ENCODE measurements at places on chromosomes 2 and 18. TPM values are rescaled to one million over a fixed set of nuclear protein-coding genes. Genes with fewer than 3 reads are reported as not detected.

DNA sequence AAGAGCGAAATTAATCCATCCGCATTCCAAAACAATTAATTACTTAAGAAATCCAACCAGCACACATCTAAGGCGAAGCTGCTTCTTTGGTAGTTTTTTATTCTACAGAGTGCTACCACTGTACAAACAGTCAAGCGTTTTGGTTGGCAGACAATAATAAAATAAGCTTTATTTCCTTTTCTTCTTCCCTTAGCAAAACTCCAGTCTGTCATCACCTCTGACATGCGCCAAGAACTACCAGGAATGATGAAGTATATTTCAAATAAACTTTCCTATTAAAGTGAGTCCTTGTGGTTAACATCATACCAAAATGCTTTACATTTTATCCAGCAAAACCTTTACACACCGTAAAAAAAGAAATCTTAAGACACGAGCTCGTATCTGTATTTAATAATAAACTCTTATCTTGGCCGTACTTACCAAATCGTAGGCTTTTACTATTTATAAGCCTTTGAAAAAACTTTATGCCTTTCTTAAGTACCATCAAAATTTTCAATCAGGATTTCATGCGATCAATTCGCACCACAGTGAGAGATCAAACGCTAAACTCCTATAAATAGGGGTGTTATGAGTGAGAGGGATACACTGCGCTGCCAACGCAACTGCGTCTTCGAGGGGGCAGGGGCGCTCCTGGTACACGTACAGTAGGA is 1.3 kb downstream of the ATL2 start:
- peak; percentile 48 for DNase-seq

CCDC195 gene
- total RNA-seq, result not detected

DNA sequence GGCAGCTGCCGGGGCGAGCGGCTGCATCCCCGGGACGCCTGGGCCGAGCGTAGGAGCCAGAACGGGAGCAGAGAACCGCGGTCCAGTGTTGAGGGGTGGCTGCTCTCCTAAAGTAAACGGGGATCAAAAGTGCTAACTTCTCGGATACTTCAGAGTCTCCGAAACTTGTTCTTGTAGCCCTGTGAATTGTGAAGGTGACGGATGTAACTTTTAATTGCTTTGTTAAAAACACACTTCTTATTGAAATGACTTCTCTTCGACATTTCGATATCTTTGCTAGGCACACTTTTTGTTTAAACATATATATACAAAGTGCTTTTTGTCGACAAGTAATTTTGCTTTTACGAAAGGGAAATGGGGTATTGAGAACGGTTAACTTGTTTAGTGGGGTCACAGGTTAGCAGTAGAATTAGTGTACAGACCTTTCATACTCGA is 540 bp downstream of the ATP9B start:
- DNase-seq, result no peak

NAT8 gene
- not detected for total RNA-seq

DNA sequence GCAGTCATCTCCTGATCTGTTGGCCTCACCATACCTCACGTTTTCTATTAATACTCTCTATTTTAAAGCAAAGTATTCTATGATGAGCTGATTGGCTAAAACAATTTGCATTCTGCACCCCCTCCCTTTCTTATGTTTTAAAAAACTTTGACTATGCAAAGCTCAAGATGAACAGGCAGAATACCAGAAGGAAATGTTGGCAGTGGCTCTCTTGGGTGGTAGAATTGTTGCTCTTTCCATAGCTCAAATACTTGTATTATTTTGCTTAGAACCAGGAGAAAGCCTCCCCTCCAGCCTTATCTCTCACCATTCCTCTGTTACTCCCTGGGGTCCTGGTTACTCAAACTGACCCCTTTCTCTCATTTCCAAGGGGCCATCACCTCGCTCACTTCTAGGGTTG is 14.4 kb downstream of the GPR45 start:
- DNase-seq, result no peak

CCDC68 gene
- 0.97 TPM for total RNA-seq

GPR148 gene
- total RNA-seq, result not detected

DNA sequence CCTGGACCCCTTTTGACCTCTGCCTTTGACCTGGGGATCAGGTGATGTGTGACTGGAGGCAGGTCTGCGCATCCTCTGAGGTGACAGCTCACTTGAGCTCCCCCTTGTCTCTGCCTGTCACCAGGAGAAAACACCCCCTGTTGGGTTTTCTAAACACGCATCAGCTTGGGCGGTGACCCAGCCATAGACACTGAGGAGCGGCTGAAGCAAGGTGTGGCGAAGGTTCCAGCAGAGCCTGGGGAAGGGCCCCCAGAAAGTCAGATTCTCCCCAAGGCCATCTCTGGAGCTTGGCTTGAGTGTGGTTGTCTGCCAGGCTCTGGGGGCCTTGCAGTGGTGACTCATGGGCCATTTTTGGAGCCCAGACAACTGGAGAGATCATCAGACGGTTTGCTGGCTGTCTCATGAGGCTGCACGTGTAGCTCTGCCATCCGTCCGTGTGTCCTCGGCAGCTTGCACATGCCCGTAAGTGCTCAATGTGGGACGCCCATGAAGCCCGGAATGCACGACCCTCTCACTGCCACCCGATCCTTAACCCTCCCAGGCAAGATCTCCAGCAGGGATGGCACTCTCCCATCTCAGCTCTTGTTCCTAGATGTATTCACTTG is 29.4 kb downstream of the SIX3 start:
- DNase-seq, result no peak

SCN9A gene
- 9.3 TPM for total RNA-seq

DNA sequence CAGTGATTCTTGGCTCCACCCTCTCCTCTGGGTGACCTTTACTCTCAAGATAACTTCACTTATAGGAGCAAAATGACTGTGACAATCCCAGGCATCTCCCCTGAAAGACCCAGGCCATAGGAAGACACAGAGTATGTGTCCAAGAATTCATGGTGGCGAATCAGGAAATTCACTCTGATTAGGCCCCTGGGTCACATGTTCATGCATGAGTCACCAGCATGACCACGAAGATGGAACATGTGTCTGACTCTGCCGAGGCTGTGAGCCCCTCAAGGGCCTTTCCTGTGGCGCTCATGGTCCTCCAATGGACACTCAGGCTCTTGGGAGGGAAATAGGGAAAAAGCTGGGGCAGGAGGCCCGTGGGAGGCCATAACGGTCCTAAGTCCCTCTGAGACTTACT is 74.0 kb upstream of the TEX51 start:
- no peak for DNase-seq

GRCh38 chr2:186966015-186966414 is 117.0 kb upstream of the ZSWIM2 start:
- no peak for DNase-seq

- no peak for DNase-seq
Measured at GRCh38 chr18:42583283-42583731, 532.2 kb downstream of the RIT2 start.

- DNase-seq, result no peak
Measured at GRCh38 chr2:68809324-68810240, 61.6 kb downstream of the BMP10 start.

DNA sequence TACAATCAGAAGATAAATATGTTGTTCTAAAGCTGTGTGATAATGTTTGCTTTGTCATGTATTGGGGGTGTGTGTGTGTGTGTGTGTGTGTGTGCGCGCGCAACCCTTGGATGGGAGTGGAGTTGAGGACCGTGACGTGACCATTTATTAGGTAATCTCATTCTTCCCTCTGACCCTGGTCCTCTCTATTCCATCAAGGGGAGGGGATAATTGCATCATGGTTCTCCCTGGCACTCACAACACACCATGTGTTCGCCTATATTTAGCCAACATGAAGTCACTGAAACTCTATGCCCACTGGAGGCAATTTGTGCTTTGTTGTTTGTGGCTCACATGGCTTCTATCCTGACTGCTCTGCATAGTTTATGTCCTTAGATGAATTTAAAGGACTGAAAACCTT is 79.8 kb upstream of the LRPPRC start:
- DNase-seq, result no peak

GRCh38 chr2:54569745-54570301 is 113.7 kb downstream of the SPTBN1 start:
- DNase-seq, result no peak

DNA sequence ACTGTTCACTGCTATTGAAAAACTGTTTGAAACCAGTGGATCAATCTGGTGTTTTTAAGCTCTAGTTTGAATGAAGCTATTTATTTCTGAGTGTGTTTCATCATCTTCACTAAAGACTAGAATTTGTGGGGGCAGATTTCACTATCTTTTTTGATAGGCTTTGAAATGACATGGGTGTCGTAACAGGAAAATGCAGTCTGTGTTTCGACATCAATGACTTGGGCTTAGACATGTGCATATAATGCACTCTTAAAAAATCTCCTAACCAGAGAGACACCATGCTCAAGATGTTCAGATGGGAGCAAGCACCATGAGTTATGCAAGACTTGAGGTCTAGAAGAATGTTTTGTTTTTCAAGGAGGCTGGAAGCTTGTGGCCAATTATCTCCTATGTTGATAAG is 221.6 kb downstream of the GPD2 start:
- DNase-seq, result no peak

MOGAT1 gene
- total RNA-seq, result not detected

SAP130 gene
- total RNA-seq, result 10.7 TPM

C1QL2 gene
- total RNA-seq, result not detected

SLC9A4 gene
- not detected for total RNA-seq

DNA sequence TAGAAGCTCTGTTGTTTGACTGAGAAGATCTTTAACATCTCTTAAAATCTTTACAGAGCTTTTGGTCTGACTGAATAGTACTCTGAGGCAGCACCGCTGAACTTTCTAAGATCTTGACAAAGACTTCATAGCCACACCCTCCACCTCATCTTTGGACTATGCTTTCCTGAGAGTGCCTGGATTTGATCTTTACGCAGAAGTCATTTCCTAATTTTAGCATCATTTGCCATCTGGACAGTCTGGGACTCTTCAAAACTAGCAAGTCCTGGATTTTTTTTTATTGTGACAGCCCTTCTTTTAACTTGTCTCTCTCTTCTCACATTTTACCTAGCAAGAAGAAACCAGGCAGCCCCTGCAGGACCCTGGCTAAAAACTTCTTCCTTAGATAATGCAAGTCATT is 188.8 kb downstream of the CTIF start:
- no peak for DNase-seq

DNA sequence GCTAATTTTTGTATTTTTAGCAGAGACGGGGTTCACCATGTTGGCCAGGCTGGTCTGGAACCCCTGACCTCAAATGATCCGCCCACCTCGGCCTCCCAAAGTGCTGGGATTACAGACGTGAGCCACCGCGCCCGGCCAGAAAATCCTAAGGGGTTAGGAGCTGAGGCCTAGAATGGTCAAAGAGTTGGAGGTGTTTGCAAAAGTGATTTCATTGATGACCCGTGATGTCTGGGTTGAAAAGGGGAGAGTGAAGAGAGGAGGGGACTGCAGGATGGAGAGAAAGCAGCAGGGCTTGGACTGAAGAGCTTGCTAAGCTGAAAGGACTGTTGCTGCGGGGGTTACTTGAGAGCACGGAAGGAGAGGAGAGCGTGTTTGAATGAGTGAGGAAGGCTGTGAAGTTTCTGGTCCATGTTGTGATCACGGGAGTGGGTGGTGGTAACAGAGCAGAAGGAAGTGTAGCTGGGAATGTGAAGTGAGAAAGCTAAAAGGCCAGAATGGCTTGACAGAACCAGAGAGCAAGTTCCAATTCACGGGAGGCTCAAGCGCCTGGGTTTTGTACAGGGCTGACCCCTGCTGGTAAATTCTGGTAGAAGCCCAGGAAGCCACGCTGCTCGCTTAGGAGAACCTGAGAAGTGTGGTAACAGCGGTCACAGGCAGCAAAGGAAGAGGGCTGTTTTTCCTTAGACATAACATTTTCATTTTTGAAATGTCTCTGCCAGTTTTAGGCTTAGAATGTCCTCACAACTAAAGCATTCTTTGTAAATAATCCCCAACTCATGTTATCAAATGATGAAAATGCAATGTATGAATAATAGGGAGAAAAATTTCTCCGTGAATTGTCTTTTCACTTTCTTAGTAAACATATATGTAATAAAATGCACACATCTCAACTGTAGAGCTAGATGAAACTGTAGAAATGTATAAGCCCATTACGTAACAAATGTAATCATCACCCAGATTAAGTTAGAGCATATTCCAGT is 40.5 kb upstream of the ACTR2 start:
- DNase-seq, result peak; percentile 60

- no peak for DNase-seq
Measured at GRCh38 chr2:175807031-175807873, 194.8 kb downstream of the LNPK start.

RAB6C gene
- not detected for total RNA-seq

CCDC74B gene
- total RNA-seq, result 2.2 TPM

COL4A4 gene
- under 0.01 TPM for total RNA-seq

DNA sequence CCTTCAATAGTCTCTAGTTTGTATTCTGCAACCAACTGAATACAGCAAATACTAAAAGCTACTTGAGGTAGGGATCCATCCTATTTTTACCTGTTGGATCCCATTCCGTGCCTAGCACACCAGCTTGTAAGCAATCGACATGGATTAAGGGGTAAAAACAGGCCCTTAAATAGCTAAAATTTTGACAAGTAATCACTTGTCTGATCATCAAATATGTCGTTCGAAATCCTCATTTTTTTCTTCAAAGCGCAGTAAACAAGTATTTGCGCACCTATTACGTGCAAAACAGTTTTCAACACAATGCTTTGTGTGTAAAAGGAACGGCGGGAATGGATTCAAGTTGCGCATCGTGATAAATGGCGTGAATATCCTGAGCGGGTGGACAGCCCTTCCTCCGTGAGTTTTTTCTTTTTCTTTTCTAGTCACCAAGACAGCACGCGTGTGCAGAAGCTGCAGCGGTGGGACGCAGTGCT is 1.4 kb upstream of the ACVR2A start:
- no peak for DNase-seq

- no peak for DNase-seq
Measured at GRCh38 chr2:61660511-61661388, 122.6 kb upstream of the XPO1 start.

- DNase-seq, result no peak
Measured at GRCh38 chr2:181367906-181368435, 89.2 kb upstream of the ITGA4 start.

DAPL1 gene
- total RNA-seq, result not detected

VAMP5 gene
- total RNA-seq, result 140 TPM

IL1R1 gene
- total RNA-seq, result 14.6 TPM

PROKR1 gene
- total RNA-seq, result not detected

DNA sequence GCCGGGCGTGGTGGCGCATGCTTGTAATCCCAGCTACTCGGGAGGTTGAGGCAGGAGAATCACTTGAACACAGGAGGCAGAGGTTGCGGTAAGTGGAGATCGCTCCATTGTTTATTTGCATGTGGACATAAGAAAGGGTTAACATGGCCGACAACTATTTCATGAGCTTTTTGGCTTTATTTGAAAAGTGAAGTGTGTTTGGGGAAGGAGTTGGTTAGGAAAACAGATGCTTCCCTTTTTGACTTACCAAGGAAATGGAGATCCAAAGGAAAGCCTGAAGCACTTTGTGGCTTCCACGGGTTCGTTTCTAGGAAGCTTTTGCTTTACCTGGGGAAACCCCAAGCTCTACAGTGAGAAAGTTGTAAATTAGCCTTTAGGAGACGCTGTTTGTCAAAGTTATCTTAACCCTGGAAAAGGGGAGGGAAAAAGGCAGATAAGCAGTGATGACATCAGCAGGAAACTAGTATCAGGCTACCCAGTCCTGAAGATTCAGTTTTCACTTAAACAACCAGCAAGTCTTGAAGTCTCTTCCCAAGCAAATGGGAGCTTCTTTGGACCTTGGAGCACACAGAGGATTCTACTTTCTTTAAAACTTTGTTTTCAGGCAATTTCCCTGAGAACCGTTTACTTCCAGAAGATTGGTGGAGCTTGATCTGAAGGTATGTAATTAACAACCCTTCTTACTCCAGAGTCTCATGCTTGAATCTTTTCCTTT is at the start of gene CASP10:
Gene CASP10 (plus strand): TSS at position 492 of the 715 bp plus-strand sequence. CDS start 2,637 bp downstream, outside the sequence.
- peak; percentile 88 for DNase-seq
